Activated CD4-positive, alpha-beta T cell treated with anti-CD3 and anti-CD28 coated beads for 4 hours (primary cell): ENCODE measurements at places on chromosomes 5 and 9.

DNA sequence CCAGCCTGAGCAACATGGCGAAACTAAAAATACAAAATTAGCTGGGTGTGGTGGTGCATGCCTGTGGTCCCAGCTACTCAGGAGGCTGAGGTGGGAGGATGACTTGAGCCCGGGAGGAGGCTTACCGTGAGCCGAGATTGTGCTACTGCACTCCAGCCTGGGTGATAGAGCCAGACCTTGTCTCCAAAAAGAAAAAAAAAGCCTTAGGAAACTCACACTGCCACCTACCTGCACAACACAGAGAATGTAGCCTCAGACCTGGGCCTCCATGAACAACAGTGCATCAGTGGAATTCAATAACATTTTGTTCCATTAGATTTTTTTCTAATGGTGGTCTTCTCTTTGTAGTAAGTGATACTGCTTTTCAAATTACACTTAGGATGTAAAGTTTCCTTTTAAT, 63.8 kb upstream of the RARS1 start:
- no peak for DNase-seq

DNA sequence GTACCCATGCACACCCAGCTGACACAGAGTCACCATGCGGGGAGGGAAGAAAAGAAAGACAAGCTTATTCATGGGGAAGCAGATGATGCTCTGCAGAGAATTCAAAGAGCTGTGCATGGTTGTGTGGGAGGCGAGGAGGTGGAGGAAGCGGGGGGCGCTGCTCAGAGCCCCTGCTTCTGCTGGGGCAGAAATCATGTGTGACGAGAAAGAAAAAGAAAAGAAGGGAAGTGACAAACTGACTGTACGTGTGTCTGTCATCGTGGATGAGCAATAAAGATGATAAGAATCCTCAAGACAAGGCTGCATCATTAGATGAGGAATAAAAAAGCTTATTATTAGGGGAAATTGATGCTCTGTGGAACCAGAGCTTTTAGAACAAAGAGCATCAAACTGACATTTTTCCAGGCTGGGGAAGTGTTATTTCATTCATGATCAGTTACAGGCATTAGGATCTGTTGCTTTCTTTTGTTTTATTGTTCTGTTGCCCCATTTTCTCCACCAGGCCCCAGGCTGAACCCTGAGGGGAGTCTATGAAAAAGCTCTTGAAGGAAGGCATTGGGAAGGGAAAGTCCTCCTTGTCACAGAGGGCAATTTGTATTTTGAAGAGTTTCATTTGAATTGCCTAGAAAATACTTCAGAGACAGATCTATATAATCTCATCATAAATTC, 20.3 kb upstream of the SH3RF2 start:
- DNase-seq = no peak

- no peak for DNase-seq
Observed at GRCh38 chr5:169258372-169259000, 42.5 kb downstream of the SLIT3 start.

GRCh38 chr9:101585740-101586139, 9.0 kb downstream of the PPP3R2 start:
- no peak for DNase-seq
